ENCODE measurements at places on chromosomes 7 and 10. TPM values are rescaled to one million over a fixed set of nuclear protein-coding genes. Genes with fewer than 3 reads are reported as not detected.
A peak's percentile ranks its signal among the peaks of the same experiment; 100 is the strongest.

GRCh38 chr10:8066124-8066523, 11.6 kb downstream of the GATA3 start:
- DNase-seq = no peak

DNA sequence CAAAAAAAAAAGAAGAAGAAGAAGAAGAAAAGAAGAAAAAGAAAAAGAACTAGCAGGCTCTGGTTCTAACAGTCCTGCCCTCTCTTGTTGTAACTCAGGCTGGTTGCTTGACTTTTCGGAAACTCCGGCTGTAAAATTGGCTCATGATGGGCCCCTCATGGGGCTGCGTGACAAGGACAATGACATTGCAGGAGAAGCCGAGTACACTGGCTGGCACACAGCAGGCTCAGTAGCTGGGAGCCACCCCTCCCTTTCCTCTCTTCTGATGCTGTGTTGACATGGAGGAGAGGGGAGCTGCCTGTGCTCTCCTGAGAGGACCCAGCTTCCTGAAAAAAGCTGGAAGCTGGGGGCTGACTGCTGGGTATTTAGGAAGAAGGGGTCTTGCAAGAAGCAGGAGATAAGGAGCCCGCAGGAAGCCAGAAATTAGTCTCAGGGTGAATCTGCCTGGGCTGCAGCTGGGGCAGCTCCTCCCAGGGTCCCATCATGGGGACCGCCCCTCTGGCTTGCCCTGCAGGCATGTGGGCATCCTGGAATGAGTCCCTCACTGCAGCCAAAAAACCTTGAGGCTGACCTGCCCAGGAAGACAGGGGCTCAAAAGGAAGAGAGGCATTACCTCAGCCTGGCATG, 14.6 kb upstream of the GPR26 start:
- no peak for DNase-seq

GRCh38 chr7:111173528-111173927, 82.6 kb downstream of the LRRN3 start:
- no peak for DNase-seq

- DNase-seq = no peak
Measured at GRCh38 chr7:106193661-106194060, 81.5 kb upstream of the SYPL1 start.

DNA sequence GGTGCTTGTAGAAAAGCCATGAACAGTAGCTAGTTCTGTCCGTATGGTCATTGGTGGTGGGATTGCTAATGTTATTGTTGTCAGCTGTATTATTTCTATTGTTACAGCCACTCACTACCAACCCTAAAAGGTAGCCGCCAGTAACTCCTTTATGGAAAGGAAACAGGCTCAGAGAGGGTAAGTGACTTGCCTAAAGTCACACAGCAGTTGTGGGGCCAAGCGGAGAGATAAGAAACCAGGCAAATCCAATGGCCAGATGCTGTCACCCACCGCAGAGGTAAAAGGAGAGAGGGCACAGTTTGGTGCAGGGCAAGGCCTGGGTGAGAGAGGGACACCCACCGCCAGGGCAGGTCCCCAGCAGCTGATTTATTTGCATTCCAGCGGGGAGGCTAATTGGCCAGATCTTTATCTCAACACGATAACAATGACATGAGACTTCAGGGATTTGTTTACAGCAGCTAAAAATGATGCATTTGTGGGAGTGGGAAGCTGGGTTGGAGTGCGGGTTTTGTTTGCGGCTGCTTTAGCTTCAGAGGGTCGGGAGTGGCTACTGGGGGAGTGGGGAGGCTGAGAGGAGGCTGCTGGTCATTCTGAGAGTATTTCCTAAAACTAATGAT, 8.6 kb upstream of the NKX2-3 start:
- no peak for DNase-seq

DNA sequence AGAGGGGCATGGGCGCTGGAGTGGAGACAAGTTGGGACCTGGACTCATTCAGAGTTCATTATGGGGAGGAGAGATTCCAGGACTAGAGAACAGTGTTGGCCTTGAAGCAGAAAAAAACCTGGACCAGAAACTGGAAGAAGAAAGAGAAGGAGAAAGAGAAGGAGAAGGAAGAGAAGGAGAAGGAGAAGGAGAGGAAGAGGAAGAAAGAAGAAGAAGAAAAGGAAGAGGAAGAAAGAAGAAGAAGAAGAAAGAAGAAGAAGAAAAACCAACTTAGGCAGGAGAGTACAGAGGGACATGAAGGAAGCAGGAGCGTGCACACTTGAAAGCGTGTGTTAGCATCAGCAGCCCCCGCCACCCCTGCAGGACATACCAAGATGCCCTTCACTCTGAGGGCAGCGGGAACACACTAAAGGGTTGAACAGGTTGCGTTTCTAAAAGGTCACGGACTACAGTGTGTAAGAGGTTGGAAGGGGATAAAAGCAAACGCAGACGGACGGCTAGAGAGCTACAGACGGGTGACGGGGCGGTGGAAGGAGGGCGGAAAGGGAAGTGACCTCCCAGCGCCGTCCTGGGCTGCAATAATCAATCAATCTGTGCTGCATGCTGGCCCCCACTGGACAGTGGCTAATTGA, 95.3 kb downstream of the SEC61G start:
- no peak for DNase-seq

DNA sequence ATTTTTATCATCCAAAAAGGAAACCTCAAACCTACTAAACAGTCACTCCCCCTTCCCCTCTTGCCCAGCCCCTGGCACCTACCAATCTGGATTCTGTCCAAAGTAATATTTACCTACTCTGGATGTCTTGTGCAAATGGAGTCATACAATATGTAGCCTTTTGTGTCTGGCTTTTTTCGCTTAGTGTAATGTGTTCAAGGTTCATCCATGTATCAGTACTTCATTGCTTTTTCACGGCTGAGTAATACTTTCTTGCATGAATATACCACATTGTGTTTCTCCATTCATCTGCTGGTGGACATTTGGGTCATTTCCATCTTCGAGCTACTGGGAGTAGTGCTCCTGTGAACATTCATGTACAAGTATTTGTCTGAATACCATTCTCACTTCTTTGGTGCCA, 113.6 kb downstream of the EEPD1 start:
- no peak for DNase-seq

- no peak for DNase-seq
Measured at GRCh38 chr10:110577056-110577455, 9.6 kb downstream of the SMC3 start.

DNA sequence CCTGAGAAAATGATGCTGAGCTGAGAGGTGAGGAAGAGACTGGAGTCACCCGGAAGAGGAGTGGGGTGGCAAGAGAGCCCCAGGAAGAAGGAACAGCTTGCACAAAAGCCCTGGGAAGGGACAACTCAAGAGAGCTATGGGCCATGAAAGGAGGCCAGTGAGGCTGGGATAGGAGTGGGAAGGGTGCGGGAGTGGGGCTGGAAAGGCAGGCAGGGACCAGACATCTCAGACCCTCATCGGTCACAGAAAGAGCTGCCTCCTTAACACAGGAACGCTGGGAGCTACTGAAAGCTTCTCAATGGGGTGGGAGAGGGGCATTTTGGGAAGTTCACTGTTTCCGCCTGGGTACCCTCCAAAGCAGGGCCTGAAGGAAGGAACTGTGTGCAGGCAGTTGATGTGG, 122.0 kb upstream of the UNC5B start:
- DNase-seq = no peak

DNA sequence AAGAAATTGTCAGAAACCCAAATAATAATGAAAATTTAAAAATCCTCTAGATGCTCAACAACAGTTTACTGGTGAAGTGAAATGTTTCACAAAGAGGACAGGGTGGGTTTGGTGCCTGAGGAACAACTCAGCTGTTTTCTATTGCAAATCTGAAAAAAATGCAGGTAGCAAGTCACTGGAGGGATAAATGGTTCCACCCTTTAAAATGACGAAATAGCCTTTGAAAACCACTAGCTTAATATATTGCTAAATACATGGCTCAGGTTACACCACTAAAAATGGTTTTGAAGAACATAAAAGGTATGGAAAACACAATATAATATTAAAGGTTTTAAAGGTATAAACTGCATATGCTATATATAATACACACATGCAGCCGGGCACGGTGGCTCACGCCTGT, 69.5 kb downstream of the LMBR1 start:
- DNase-seq = no peak

GRCh38 chr10:78905957-78906308, 162.8 kb upstream of the ZMIZ1 start:
- DNase-seq = no peak

DNA sequence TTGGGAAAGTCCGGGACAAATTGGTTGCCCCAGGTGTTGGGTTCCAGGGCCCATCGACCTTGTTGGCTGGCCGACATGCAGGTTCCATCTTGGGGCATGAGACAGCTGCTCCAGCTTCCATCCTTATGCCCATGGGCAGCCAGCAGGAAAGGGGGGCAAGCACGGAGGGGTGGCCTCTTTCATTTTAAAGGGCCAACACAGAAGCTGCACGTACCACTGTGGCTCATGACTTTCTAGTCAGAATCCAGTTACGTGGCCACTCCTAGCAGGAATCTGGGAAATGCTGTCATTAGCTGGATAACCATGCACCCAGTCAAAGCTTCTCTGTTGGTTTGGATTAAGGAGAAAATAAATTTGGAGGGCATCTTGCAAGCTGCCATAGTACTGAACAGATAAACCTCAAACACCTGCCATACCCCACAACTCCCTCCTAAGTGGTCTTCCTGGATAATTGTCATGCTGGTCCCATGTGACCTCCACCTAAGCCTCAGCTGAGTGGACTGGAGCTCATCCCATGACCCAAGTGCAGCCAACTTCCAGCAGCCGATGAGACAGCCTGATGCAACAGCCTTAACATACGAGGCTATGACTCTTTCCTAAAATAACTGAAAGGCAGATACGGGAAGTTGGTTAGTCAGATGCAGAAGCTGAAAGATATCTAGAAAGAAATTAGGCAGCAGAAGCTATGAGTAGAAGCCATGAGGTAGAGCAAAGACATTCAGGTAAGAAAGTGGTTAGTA, 21.4 kb upstream of the GSDME start:
- no peak for DNase-seq

- DNase-seq = peak; percentile 51
Measured at GRCh38 chr7:11831736-11832495, at the start of gene THSD7A. Gene THSD7A (minus strand): TSS chr7:11832198. CDS start chr7:11831946, 252 bp downstream.

GRCh38 chr7:88546808-88547207, 212.7 kb upstream of the ZNF804B start:
- DNase-seq = no peak

DNA sequence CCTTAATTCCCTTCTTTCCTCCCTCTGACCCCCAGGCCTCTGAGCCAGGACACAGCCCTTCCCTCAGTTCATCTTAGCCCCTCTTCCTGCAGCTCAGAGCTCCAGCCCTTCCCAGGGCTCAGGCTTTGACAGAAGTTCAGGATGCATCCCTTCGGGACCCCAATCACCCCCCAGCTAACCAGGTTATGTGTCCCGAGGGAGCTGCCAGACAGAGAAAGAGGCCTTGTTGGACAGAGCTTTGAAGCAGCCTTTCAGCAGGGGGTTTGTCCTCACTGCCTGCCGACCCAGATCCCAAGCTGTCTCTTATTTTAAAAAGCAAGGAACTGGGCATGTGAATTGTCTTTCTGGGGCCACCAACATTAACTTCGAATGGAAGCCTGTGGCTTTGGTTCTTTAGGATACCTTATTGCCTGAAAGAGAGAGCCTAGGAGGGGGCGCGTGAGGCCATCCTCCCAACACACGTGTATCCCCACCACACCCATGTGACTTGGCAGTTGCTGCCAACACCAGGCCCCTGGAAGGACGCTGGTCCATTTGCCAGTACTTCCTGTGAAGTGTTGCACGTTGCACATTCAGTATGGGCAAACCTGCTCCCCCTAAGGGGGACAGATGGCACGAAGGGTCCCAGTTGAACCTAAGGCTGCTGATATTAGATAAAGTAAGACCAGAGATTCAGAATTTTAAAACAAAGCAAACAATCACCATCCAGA, 858 bp downstream of the CCDC136 start:
- no peak for DNase-seq

DNA sequence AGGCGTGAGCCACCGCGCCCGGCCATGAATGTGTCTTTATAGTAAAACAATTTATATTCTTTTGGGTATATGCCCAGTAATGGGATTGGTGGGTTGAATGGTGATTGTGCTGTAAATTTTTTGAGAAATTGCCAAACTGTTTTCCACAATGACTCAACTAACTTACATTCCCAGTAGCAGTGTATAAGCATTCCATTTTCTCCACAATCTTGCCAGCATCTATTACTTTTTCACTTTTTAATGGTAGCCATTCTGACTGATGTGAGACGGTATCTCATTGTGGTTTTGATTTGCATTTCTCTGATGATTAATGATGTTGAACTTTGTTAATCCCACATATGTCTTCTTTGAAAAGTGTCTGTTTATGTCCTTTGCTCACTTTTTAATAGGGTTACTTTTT, 1187.9 kb downstream of the XPNPEP1 start:
- no peak for DNase-seq

GRCh38 chr7:83976302-83976701, 218.3 kb downstream of the SEMA3A start:
- peak; percentile 30 for DNase-seq

- DNase-seq = no peak
Measured at GRCh38 chr10:120945801-120946302, 94.7 kb downstream of the WDR11 start.

GRCh38 chr7:55129541-55130394, 111.0 kb downstream of the EGFR start:
- DNase-seq = no peak

GRCh38 chr7:98868450-98868849, 1.4 kb downstream of the TMEM130 start:
- no peak for DNase-seq

GRCh38 chr7:128456255-128456725, 612 bp downstream of the HILPDA start:
- no peak for DNase-seq

GRCh38 chr10:10096296-10096695, 921.4 kb upstream of the CELF2 start:
- DNase-seq = no peak

DNA sequence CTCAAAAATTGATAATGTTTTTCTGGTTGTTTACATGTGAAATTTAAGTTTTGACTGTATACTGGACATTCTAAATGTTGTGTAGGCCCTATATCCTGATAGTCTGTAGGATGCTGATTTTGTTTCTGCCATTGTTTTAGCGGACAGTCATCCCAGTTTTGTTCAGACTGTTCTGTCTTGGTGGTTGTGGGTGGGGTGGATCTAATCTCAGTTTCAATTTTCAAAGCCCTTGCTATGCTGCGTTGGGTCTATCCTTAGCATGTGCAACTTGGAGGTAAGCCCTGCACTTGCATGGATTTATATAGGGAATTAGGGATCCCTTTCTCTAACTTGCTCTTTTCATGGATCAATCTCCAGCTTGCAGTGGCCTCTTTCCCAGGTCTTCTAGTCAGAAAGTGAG, 19.1 kb downstream of the DBF4 start:
- DNase-seq = no peak

DNA sequence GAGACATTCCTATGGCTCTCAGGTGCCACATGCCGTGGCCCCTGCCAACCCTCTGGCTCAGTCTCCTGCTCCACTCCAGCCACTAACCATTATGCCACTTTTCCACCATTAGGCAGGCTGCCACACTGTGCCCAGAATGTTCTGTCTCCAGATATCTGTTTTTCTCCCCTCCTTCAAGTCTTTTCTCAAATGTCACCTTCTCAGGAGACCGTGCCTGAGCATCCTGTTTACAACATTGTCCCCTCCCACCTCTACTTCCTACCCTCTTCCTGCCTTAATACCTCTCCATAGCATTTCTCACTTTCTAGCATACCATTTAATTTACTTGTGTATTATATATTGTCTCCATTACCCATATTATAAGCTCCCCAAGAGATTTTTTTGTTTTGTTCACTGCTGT, 162.5 kb upstream of the LYZL2 start:
- no peak for DNase-seq

CCDC201 gene
- not detected for polyA plus RNA-seq

NODAL gene
- 0.44 TPM for polyA plus RNA-seq

PAX4 gene
- polyA plus RNA-seq = not detected

RELN gene
- polyA plus RNA-seq = 14.8 TPM

MCM10 gene
- 11.8 TPM for polyA plus RNA-seq

NKX2-3 gene
- not detected for polyA plus RNA-seq

TEX36 gene
- not detected for polyA plus RNA-seq

ITPRID1 gene
- not detected for polyA plus RNA-seq
